ENCODE measurements at places on chromosomes 3 and 15.

GRCh38 chr3:8366219-8366810, 135.3 kb upstream of the LMCD1 start:
- no peak for DNase-seq

- DNase-seq = peak; percentile 83
Measured at GRCh38 chr3:173397161-173398110, at the start of gene NLGN1. Gene NLGN1, plus strand, starts transcription at chr3:173397744.

DNA sequence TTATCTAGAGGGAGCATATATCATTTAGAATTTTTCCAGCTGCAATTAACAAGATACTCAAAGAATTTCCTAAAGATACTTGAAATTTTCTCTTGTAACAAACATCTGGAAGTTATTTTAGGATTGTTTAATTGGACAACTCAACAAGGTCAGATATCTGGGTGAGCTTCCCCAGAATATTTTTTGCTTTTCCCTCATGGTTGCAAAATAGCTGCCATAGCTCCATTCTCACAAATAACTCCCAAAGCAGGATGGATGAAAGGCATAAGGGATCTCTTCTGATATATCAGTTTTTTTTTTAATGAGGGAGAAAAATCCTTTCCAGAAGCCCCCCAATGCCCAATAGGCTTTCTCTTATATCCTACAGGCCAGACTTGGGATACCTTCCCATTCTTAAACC, 56.6 kb upstream of the SLC25A26 start:
- no peak for DNase-seq

- DNase-seq = no peak
Measured at GRCh38 chr3:13815088-13815683, 64.7 kb downstream of the WNT7A start.

GRCh38 chr3:162015856-162016255, 519.2 kb downstream of the OTOL1 start:
- no peak for DNase-seq

DNA sequence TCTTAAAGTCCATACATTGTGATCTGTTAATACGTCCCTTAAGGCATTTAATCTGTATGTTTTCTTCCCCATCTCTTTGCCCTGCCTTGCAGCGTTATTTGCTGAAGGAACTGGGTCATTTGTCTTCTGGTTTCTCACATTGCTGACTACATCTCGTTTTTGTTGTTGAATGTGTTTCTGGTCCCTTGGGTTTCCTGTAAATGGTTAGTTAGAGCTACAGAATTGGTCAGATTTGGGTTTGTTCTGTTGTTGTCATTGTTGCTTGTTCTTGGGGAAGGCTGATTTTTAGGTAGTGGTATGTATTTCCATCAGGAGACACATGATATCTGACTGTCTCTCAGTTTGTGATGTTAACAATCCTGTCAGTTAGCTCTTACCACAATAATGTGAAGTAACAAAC, 27.0 kb upstream of the ITPKA start:
- DNase-seq = no peak

DNA sequence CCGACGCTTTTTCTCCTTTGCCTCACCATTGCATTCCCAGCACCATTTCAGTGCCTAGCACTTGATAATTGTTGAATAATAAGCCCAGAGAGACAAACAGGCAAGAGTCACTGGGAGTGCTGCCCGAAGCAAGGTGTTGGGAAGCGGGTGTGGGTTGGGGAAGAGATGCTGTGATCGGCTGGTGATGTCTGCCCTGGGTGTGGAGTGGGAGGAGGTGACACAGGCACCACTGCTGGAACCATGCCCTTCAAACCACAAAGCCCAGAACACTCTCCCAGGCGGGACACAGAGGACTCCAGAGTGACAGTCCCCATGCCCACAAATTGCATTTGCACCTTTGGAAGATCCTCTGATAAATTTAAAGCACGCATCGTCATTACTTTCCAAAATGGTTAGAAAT, 148.2 kb downstream of the CHSY1 start:
- no peak for DNase-seq

- no peak for DNase-seq
Measured at GRCh38 chr3:24048843-24049242, 103.8 kb downstream of the NR1D2 start.

- no peak for DNase-seq
Measured at GRCh38 chr3:53892286-53892637, 603 bp upstream of the SELENOK start.

GRCh38 chr15:32953533-32953910, 235.7 kb downstream of the GREM1 start:
- DNase-seq = no peak

DNA sequence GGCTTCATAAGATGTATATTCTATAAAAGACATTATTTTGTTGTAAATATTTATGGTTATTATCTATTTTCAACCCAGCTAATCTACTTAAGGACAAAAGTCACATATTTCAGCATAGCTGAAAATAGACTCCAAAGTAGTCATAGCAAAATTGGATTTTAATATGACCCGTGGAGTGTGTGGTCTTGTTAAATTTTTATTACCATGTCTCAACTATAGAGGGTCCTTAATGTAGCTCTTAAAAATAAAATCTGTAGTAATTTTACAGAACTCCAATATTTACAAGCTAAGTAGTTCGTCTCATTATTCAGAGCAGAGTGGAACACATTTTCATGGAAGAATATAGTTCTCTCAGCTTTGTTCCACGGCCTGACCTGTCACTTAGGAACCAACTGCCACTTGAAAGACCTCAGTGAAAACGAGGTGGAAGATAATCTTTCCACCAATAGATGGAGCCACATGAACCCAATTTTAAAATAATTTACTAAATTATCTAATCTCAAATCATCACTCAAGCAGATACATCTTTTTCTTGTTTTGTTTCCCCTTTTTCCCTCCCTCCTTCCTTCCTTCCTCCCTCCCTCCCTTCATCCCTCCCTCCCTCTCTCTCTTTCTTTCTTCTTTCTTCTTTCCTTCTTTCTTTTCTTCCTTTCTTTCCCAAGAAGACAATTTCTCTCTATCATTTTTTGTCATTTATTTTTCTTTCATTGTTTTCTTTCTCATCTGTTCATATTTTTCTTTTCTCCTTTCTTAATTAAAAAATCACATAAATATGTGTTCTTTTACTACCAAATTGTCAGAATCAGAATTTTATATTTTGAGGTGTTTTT, 97.2 kb downstream of the CLDN1 start:
- no peak for DNase-seq

GRCh38 chr15:85097725-85098124, 116.1 kb downstream of the PDE8A start:
- no peak for DNase-seq

- no peak for DNase-seq
Measured at GRCh38 chr15:27730868-27731267, 368.2 kb downstream of the OCA2 start.

GRCh38 chr3:4297486-4297885, 5.7 kb upstream of the SETMAR start:
- DNase-seq = no peak

- DNase-seq = no peak
Measured at GRCh38 chr15:53472883-53473282, 286.6 kb downstream of the WDR72 start.

DNA sequence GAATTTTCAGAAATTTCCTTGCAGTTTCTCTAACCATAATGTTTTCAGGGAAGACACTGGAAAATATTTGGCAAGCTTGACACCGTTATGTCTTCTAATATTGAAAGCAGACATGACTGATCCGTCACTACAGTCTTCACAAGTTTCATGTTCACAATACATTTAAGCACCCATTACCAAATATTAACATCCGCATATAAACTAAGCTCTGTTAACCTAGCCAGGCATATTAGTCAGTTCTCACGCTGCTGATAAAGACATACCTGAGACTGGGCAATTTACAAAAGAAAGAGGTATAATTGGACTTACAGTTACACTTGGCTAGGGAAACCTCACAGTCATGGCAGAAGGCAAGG, 162.7 kb upstream of the LYSMD4 start:
- no peak for DNase-seq

- DNase-seq = no peak
Measured at GRCh38 chr15:69421498-69421897, 7.3 kb downstream of the KIF23 start.

DNA sequence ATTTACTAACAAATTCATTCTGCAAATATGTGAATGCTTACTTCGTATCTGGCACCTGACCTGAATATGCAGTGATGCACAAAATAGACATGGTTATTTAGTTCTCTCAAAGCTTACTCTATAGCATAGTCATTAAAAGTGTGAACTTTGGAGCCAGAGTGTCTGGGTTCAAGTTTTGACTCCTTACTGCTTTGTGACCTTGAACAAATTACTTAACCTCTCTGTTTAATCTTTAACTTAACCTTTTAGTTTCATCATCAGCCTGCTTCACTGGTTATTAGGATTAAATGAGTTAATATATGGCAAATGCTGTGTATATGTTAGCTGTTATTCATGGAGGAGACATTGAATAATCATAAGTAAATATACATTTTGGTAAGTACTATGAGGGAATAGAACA, 12.1 kb upstream of the MGA start:
- no peak for DNase-seq

GRCh38 chr3:38314764-38315487, 31.7 kb upstream of the XYLB start:
- no peak for DNase-seq

- no peak for DNase-seq
Measured at GRCh38 chr3:76034649-76035048, 249.3 kb upstream of the ZNF717 start.

GRCh38 chr15:86502301-86502700, 422.6 kb downstream of the AGBL1 start:
- no peak for DNase-seq

Measured in HAP-1 (cell line).